ENCODE measurements at places on chromosomes 5 and 9.
A peak's percentile ranks its signal among the peaks of the same experiment; 100 is the strongest.

- no peak for DNase-seq
Observed at GRCh38 chr9:74639112-74639511, 142.0 kb downstream of the RORB start.

DNA sequence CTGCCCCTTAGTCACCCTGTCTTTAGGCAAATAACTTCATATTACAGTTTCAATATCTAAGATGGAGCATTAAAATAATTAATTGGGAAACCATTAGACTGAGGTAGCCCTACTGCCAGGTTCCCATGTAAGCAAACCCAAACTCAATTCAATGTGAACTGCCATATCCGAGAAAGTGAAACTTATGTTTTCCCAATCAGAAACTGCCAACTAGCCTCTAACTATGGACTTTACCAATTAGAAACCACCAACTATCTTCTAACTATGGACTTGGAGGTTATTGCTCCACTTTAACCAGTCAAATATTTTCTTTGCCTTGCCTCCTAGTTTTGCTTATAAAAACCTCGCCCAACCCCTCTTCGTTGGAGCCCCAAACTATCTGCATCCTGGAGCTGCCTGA, 218.5 kb downstream of the ENC1 start:
- DNase-seq, result no peak

DNA sequence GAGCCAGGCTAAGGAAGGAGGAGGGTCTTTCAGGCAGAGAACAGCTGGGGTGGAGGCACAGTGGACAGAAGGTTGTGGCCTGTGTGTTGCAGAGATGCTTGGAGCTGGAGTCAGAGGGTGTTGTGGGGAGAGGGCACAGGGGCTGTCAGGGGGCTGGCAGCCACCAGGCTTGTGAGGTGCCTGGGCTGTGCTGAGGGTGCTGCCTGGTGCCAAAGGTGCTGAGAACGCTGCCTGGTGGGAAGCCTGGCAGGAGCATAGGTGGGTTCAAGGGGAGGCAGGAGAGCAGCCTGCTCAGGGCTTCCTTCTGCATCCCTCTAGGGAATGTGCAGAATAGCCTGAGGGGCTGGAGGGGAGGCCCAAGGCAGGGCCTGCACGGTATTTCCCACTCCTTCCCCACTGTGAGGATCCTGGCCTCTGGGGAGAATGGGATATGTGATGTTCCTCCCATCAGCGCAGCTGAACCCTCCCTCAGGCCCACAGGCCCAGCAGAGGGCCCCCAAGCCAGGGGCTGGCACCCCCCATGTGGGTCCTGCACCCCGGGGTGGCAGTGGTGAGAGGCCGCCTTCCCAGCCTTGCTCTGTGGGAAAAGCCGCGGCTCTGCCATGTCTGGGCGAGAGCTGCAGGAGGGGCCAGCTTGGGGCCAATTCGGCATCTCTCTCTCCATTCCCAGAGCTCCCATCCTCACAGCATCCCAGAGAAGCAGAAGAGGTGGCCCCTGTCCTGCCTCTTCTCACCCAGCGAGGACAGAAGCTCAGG, 76.3 kb downstream of the CACNA1B start:
- no peak for DNase-seq

- DNase-seq, result peak; percentile 80
Observed at GRCh38 chr5:956941-957747, 51.5 kb upstream of the NKD2 start.

- peak; percentile 88 for DNase-seq
Observed at GRCh38 chr9:114238891-114239875, 83.7 kb upstream of the ORM1 start.

DNA sequence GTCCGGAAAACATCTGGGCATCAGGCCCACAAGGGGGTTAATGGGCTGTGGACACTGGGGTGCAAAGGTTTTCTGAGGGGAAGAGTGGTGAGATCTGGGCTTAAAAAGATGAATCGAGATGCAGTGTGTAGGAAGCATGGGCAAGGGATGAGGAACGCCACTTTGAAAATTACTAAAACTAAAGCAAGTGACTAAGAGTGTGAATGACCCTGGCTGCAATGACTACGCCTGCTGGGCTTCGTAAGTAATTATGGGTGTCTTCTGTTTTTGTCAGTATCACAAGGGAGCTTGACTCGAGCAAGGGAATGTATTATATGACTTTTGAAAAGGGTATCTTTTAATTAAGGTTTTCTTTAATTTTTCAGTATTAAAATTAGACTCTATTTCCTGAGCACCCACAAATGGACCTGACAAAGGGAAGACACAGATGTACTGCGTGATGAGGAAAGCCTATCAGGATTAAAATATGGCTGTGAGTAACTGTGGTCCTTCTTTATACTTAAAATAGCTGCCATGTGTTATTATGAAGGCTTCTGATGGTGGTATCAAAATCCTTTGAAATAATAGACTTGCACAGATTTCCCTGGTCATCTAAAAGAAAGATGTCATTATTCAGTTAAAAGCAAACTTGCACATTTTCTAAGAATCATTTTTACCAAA, 4.2 kb downstream of the CTXN3 start:
- no peak for DNase-seq

GRCh38 chr5:8349855-8350254, 480.9 kb downstream of the MTRR start:
- DNase-seq, result peak; percentile 88
